Activated CD8-positive, alpha-beta memory T cell treated with anti-CD3 and anti-CD28 coated beads for 36 hours (primary cell): ENCODE measurements at places on chromosomes 4 and X. TPM values are rescaled to one million over a fixed set of nuclear protein-coding genes. Genes with fewer than 3 reads are reported as not detected.

The CCNQ gene
- total RNA-seq: 28.0 TPM

The WAS gene
- total RNA-seq: 84.2 TPM

The SAGE1 gene
- total RNA-seq: not detected

The TCEAL2 gene
- not detected for total RNA-seq

The GNL3L gene
- 94.1 TPM for total RNA-seq

The MMRN1 gene
- not detected for total RNA-seq

The CFP gene
- 0.61 TPM for total RNA-seq

The FAM114A1 gene
- not detected for total RNA-seq

The PHF8 gene
- 38.6 TPM for total RNA-seq

The PDZD4 gene
- 0.94 TPM for total RNA-seq

The CYLC1 gene
- total RNA-seq: not detected

The C4orf36 gene
- 0.44 TPM for total RNA-seq

The RNF175 gene
- total RNA-seq: not detected

The UVSSA gene
- 15.2 TPM for total RNA-seq

The USP17L17 gene
- total RNA-seq: not detected

The GPR143 gene
- total RNA-seq: not detected

The RTL9 gene
- total RNA-seq: not detected
